ENCODE measurements at places on chromosomes 16 and 17.

- DNase-seq = no peak
Measured at GRCh38 chr17:33562792-33563191, 269.7 kb upstream of the ASIC2 start.

DNA sequence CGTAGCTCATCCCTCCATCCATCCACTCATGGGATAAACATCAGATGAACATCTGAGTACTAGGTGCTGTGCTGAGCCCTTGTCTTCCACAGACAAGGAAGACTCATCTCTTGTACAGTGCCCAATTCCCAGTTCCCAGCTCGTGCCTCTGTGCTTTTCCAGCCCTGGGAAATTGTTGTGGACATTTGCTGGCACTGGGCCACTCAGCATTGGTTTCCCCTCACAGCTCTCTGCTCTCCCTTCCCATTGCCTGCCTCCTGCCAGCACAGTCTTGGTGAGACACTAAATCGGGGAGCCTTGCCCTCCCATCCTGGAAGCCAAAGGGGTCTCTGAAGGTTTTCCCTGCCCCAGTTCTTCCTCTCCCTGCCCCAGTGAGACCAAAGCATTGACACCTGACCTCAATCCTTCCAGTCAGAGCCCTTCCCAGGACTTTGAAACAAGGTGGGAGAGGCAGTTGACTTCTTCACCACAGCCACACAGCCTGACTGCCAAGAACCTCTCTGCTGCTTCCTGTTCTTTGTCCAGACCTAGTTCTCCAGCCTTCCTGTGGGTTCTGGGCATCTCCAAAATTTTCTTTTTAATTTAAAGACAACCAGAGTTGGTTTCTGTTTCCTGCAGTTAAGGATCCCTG, 50.2 kb downstream of the WSB1 start:
- no peak for DNase-seq

- no peak for DNase-seq
Measured at GRCh38 chr17:76217081-76217480, 23.2 kb downstream of the RNF157 start.

DNA sequence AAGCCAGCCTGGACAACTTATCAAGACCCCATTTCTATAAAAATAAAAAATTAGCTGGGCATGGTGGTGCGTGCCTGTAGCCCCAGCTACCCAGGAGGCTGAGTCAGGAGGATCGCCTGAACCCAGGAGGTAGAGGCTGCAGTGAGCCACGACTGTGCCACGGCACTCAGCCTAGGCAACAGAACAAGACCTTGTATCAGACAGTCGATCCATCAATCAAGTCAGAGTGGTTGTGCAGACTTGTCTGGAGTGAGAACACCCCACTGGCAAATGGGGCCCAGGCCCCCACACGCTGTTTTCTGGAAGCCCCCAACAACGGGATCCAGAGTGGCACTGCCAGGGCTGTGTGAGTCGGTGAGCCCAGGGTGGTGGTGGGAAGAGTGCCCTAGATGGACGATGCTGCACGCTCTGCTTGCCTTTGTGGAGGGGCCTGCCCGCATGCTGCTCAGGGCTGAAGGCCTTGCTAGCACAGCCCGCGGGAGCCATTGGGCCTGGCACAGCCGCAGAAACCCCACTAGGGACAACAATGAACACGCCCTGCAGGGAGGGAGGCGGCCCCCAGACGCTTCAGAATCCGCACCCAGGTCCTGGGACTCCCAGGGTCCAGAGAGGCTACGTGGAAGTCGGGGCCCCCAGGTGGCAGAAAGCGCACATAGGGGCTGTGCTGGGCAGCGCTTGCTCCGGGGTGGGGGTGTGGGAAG, 80.1 kb upstream of the GNG13 start:
- DNase-seq = no peak

DNA sequence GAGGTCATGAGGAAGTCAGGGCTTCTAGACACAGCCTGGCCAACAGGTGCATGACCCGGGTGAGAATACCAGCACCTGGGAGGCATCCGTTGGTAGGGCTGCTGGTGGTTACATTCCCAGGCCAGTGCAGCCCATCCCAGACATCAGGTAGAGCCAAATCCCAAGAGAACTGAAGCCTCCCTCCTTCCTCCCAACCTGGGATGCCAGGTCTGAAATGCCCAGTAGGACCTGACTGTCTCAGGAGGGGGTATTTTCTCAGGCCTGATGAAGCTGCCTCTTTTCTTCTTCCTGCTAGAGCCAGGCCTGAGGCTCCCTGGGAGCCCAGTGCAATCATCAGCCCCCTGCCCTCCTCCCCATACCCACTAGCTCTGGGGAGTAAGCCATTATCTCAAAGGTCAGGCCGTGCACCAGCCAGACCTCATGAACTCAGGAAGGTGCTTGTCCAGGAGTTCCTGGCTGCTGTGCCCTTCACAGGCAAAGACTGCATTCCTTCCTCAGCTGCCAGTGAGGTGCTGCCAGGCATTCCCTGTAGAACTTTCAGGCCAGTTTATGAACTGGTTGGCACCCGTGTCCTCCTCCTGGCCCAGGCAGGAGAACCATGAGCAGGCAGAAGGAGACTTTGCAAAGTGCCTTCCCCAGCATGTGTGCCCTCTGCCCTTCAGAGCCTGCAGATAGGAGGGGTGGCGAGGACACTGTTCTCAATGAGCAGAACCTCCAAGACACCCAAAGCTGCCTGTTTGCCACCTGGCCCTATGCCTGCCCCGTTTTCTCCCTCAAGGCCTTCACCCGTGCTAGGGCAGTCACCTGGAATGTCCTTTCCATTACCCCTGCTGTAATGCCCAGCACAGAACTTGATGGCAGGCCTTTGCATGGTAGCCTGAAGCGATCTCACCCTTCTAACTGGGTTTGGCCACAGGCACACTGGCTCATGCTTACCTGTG, 7.6 kb downstream of the TBX2 start:
- DNase-seq = no peak

DNA sequence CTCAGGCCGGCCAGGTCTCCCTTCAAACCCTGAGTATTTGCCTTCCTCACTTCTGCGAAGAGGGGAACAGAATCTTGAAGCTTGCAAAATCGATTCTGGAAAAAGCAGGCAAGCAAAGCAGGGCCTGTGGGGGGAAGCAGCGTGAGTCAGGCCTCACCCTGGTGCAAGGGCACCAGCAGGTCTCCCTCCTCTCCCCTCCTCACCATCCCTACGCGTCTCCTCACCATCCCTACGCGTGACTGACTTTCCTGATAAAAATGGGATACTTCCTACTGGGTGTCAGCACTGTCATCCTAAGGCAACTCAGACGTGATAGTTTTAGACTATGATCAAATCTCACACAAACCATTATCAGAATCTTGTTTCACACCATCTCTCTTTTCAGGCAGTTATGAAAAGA, 12.1 kb downstream of the CMTM3 start:
- no peak for DNase-seq

DNA sequence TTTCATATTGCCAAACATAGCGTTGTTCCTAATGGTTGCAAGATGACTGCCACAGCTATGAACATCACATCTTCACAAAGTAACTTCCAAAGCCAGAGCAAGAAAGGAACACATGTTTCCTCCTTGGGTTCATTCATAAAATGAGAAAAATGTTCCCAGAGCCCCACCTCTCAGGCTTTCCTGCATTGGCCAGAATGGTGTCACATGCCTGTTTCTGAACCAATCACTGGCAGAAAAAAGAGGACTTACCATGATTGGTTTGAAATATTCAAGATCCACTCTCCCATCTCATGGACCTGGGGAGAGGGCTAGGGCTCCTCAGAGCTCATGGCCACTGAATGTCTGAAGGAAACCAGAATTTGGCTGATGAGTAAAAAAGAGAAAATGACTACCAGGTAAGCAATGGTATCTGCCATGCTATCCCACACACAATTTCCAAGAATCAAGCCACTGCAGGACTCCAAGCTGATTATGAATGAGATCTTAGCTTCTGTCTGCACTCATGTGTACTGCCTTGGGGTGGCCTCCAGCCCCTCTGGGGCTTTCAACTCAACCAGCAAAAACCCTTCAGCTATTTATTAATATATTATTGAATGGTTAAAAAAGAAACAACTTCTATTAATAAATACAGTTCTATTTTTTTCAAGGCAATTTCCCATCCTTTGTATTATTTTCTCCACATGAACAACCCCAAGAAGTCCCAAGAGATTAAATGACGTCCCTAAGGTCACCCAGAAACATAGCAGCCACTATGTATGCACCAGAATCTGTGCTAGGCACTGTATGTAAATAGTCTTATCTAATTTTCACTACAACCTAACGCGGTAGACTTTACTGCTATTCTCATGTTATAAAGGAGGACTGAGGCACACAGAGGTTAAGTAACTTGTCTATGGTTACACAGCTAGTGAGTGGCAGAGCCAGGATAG, 61.4 kb upstream of the TMC5 start:
- no peak for DNase-seq

DNA sequence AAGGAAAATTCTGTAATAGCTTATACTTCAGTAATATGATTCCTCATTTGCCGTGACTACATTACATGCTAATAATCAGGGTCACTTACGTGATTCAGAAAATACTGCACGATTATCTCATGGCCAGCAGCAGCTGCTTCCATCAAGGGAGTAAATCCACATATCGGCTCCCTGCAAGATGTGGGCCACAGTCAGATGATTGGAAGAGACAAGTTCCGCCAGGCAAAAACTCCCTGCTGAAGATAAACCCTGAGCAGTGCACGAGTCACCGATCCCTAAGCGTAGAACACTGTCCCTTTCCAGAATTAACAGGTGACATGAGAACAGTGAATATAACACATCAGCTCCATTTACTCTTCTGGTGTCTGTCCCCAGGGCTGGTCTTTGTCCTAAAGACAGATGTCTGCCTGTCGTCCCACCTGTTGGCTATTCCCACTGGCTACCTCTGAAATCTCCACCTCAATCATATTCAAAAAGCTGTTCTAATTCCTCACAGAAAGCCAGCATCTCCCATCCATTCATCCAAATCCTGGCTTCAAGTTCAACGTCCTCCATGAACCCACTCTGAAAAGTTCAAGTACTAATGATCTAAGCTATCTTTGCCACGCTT, 9.3 kb downstream of the ANKS3 start:
- DNase-seq = no peak

GRCh38 chr16:17027488-17028129, 443.2 kb downstream of the XYLT1 start:
- DNase-seq = no peak
